ENCODE measurements at places on chromosomes 16 and 17. TPM values are rescaled to one million over a fixed set of nuclear protein-coding genes. Genes with fewer than 3 reads are reported as not detected.

The GABARAP gene
- 527 TPM for total RNA-seq

The ASPA gene
- total RNA-seq, result 0.46 TPM

GRCh38 chr16:88911136-88911945, 44.9 kb upstream of the PABPN1L start:
- DNase-seq, result no peak

DNA sequence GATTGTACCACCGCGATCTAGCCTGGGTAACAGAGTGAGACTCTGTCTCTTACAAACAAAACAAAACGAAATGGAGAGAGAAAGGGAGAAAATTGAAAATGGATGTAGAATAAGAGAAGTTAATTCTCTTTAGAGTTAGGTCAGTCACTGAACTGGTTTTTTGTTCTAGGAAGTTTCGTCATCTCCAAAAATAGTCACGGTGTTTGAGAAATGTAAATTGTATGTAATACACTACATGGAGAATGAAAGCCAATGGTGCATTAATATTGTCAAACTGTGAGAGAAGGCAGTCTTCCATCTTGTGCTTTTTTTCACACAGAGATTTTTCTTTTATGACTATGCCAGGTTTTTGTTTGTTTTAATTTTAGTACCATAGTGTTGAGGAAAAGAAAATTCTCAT, 145.9 kb downstream of the BCAS3 start:
- no peak for DNase-seq

GRCh38 chr17:37726248-37726647, 18.6 kb downstream of the HNF1B start:
- DNase-seq, result no peak

GRCh38 chr16:12876778-12877177, 24.6 kb upstream of the SHISA9 start:
- no peak for DNase-seq

Data from prostate gland (tissue), 2 donors.